ENCODE measurements at places on chromosomes 5 and 9.

DNA sequence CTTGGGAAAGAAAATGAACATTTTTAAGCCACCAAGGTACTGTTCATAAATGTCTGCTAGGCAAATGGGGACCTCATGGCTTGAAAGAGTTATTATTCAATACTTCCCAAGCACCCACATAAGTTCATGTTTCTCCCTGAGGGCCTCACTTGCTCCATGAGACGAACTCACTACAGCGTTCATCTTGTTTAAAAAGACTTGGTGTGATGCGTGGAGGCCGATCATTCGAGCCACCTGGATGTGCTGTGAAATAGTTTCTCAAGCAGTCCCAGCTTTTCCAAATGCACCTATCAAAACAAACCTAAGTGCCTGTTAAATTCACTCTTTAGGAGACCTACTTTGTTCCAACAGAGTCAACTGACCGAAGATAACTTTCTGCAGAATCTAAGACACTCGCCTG is 103.2 kb downstream of the LHFPL2 start:
- no peak for DNase-seq

DNA sequence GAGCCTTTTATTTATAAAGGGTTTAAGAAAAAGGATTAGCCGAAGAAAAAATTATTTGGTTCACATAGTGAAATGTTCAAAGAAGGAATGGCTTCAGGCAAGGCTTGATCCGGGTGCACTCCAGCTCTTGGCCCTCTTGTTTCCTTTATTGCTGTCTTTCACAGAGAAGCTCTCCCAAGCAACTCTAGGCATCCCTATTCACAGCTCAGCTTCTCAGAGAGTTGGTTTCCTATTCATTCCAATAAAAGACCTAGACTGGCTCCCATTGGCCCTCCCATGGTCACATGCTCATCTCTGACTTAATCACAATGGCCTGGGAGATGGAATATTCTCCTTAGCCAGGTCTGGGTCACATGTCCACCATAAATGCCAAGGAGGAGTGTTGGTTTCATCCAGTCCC is 9.4 kb upstream of the FGFR4 start:
- no peak for DNase-seq

GRCh38 chr9:98187926-98188325 is 4.5 kb downstream of the CORO2A start:
- DNase-seq, result no peak

DNA sequence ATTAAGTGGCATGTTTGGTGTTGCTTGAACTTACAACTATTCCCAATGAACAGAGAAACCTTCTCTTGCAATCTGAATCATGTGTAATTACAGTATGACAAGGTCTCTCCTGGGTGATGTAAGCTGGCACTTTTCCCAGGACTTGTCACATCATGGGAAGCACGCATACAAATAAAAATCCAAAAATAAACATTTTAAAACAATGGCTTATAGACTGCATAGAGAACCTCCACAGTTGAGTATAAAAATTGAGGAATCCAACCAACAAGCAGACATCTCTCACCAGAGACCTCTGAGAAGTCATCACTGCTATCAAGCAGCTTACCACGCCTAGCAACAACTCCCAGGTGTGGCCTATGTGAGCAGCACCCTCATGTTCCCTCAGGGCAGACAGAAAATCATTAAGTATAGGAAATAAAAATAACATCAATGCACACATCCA is 3.9 kb downstream of the MLLT3 start:
- no peak for DNase-seq

DNA sequence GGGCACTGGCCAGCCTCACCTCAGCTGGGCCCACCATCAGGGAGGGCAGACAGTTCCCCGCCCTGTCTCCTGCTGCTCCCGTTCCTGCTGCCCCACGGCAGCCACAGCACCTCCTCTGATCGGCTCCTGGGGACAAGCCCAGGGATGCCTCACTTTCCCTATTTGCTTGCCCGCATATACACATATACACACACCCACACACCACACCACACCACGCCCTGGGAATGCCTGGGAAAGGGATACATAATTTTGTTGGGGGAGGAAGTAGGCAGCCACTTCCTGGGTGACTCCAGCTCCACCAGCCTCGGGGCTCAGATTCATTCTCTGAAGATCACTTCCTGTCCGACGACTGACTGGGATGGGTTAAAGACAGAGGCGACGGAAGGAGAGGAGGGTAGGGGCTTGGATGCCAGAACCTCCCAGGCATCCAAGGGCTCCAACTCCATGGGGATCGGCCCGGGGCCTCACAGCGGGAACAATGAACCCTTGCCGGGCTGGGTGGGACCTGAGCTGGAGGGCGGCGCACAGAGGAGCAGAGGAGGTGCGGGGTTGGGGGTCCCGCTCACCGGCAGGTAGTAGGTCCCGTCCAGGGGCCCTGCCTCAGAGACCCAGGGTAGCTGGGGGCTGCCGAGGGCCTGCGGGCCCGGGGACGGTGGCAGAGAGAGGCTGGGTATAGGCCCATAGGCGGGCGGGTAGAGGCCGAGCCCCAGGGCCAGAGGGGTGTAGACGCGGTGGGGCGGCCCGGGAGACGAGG is 2.0 kb upstream of the MZB1 start:
- DNase-seq, result no peak

GRCh38 chr5:32949286-32949970 is 238.3 kb downstream of the NPR3 start:
- no peak for DNase-seq

DNA sequence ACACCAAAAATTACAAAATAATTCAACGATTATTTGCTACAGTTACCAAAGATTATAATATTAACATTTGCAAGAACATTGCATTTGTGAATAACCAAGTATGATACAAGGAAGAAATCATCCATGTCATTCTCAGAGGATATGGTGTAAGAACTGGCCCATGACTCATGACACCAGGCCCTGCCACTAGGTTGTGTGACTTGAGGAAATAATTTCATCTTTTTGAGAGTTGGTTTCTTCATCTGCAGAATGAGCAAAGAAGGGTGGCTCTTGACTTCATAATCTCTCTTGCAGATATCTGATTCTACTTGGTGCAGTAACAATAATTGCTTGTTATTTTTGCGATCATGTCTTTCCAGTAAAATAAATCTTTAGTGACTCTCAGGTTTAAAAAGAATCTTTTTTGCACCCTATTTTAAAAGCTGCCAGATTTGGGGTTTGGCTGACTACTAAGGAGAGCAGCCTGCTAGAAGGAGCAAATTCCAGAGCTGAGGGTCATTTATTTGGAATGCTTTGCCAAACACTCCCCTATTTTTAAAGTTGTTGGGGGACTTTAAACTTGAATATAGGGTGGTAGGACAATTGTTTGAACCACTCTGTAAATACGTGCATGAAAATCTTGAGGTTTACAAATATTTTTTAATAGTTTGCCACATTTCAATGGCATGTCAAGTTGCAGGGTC is 23.5 kb downstream of the ITGA1 start:
- DNase-seq, result no peak

DNA sequence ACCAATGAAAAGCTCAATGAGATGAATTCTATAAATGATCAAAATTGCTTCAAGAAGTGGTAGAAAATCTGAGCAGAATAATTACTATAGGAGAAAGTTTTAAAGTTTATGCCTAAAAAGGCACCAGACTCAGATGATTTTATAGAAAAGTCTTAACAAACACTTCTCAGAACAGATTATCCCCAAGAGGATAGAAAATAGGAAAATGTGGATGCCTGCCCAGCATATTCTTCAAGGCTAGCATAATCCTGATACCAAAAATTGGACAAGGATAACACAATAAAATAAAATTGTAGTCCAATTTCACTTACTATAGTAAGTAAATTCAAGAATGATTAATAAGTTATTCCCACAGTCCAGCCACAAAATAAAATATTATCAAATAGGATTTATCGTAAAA is 397.0 kb downstream of the NR2F1-AS1 start:
- DNase-seq, result no peak

DNA sequence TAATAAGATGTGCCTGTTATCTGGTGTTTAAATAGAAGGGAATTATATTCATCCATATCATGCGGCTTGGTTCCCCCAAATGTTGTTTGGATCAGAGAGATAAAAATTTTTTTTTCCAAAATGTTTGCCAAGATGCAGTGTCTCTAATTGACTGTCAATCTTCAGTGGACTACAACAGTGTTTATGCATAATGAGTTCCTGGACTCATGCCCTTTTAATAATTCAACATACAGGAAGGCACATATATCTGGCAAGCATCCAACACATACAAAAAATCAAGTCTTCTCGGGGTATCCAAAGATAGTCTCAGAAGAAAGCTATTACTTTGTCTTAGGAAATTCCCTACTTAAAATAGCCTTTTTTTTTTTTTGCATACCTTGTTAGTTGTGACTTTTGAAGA is 1534.7 kb downstream of the EFNA5 start:
- DNase-seq, result no peak

- no peak for DNase-seq
Measured at GRCh38 chr9:137973829-137974416, 96.3 kb downstream of the CACNA1B start.

- no peak for DNase-seq
Measured at GRCh38 chr5:14760548-14761002, 96.1 kb downstream of the OTULIN start.

DNA sequence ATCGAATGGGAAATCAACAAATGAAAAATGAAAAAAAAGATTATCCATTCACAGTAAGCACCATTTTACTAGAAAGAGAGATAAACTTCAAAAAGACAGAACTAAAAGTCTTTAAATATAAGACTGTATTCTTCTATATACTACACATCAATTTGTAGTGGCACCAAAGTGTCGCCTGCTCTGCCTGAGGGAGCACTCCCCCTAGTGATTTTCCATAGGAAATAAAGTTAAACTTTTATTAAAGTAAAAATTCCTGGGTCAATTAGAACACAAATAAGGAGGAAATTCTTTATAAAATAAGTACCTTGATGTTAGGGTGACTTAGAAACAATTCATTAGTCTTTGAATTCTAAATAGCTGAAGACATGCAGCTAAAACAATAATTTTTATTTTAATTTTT is 9.7 kb downstream of the RAD1 start:
- DNase-seq, result no peak

DNA sequence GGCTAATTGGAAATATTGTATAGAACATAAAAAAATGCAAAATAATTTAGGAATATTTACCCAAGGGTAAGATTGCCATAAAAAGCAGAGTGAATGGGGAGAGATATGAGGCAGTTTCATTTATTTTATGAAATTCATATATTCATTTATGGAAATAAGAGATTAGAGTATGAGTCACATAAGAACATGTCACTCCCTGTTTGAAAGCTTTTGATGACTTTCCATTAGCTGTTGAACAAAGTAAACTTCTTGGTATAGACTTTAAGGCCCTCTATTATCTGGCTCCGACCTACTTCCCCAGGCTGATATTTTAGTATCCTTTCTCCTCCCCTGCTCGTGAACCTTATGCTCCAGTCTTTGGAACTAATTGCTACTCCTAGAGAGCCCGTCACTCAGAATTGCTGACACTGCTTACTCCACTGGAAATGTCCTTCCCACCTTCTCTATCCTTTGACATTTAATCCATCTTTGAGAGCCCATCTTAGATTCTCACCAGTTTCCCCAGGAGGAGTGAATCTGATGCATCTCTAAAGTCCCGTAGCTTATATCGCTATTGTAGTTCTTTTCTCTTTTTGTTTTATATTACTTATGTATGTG is 8.9 kb upstream of the ACTBL2 start:
- DNase-seq, result no peak

DNA sequence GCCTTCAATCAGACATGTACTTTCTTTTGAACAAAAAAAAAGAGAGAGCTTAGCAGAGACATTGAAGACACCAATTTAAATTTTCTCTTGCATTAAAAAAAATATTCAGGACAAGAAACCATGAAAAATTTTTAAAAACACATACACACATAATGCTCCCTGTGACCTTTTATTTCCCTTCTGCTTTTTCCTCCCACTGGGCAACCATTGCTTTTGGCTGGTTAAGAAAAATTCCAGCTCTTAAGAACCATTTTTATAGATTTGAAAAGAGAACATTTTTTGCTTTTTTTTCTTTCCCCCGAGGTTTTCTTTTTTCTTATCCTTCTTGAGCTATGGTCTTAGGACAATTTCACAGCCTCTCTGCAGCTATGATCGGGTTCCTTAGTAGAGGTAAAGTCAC is 6.1 kb upstream of the HMHB1 start:
- no peak for DNase-seq

- DNase-seq, result no peak
Measured at GRCh38 chr9:133167096-133167730, 3.5 kb upstream of the GBGT1 start.

DNA sequence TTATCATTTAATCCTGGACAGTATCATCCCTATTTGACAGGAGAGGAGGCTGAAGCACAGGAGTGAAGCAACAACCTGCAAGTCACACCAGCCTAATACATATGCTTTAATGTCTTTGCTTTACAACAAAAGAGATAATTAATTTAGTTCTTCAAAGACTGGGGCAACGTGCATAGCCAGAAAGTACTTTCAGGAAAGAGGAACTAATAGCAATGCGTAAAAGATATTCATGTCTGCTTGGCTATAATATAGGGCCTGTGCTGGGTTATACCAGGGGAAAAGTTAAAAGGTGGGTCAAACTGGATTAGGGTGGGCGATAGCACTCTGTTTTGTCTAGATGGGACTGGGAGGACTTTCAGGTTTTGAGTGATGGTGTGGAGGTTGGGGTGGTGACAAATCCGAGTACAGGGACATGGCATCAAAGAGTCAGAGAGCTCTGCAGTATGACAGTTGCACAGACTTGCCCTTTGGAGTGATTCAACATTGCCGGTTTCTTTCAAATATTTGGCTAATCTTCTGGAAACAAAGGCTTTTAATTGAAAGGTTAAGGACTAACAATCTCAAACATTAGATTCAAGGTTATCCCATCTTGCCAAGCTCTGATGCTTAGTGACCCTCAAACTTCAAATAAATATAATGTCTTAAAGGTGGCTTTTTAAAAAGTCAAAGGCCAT is 11.9 kb downstream of the DAB2 start:
- no peak for DNase-seq

- DNase-seq, result no peak
Measured at GRCh38 chr9:110414471-110414870, 76.8 kb upstream of the TXNDC8 start.

DNA sequence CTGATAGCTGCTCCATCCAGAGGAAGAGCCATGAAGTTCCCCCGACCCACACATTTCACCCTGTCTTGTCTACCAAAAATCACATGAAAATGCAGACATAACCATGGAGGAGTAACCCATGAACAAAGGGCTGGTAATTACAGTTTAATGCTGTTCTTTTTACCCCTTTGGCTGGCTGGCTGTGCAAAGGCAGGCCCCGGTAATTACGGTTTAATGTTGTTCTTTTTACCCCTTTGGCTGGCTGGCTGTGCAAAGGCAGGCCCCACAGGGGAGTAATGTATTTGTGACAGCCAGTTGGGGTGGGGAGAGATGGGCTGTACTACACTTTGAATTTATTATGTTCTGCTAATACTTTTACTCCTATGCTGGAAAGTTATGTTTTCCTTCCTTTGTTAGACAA is 41.7 kb downstream of the PIK3R1 start:
- DNase-seq, result no peak
